RCC 7860 (cell line): ENCODE measurements at places on chromosomes 16 and 17.

GRCh38 chr17:8226536-8227237 is 16.3 kb upstream of the AURKB start:
- peak; percentile 90 for DNase-seq

DNA sequence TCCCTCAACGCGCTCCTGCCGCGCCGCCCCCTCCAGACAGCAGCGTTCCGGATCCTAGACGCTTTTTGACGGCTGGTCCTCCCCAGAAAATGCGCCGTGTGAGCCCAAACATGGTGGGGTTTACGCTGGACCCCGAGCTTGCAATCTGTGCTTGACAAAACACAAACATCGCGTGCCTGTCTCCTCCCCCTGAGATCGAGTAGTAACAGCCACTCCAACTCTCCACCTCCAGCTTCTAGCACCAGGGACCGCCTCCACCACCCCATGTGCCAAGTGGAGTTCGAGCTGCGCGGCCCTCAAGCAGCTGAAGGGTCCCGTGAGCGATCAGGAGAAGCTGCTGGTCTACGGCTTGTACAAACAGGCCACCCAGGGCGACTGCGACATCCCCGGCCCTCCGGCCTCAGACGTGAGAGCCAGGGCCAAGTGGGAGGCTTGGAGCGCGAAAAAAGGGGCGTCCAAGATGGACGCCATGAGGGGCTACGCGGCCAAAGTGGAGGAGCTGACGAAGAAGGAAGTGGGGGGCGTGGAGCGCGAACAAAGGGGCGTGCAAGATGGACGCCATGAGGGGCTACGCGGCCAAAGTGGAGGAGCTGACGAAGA is 656 bp upstream of the GEMIN4 start:
- DNase-seq, result no peak

DNA sequence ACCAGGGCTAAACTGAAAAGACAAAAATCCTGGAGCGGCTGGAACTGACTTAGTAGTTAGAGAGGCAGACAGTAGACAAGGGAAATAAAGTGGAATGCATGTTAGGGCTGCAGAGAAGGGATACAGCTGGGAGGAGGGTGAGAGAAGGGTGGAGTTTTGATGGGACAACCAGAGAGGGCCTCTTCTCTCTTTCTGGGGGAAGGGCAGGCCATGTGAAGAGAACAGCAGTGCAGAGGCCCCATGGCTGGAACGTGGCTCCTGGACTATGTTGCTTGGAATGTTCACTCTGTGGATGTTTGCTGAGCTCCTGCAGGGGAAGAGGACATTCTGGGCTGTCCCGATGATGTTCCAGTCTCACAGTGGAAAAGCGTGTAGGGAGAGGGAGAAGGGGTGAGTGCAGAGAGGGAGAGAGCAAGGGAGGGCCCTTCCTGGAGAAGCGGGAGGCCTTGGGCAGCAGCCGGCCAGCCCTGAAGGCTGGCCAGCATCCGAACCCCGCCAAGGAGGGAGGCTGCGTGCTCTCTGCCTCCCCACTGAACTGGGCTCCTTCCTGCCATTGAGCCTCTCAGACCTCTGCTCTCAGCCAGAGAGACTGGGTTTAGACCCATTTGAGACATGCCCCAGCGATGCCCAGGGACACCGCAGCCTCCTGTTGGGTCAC is 33.1 kb upstream of the GSE1 start:
- no peak for DNase-seq

DNA sequence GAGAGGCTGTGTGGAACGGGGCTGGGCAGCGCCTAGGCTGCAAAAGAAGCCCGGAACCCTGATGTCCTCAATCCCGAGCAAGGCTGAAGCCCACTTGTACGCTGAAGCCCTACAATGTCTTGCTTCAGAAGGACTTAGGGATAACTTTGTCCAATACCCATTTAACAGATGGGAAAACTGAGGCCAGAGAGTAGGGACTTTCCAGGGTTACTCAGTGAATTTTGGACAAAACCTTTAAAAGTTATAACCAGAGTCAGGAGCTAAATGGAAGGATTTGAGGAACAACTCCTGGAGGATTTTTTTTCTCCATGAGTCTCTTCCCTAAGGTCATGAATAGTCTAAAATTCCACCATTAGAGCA is 161.2 kb downstream of the IRX5 start:
- no peak for DNase-seq
